ENCODE measurements at places on chromosomes 7 and 10.
A peak's percentile ranks its signal among the peaks of the same experiment; 100 is the strongest.

GRCh38 chr7:149175150-149175549 lies 20.2 kb upstream of the ZNF282 start:
- no peak for DNase-seq

DNA sequence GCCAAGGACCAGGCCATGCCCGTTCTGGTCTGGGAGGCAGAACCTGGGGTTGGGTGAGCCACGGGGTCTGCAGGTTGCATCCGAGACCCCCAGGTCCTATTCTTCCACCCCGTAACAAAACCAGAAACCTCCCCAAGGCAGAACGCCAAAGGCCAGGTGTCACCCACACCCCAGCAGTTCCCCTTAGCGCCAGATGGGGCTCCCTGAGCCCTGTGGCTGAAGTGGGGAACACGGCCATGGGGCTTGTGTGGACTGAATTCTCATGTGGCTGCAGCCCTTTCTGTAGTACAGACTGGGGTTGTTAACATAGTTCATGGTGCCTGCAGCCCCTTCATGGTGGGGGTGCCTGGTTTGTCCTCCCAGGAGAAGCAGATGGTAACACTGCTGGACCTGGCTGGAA lies 10.2 kb downstream of the BRI3 start:
- DNase-seq, result no peak

- DNase-seq, result no peak
Measured at GRCh38 chr10:112915590-112916572, 34.2 kb upstream of the TCF7L2 start.

GRCh38 chr10:8279598-8279997 lies 225.1 kb downstream of the GATA3 start:
- DNase-seq, result no peak

DNA sequence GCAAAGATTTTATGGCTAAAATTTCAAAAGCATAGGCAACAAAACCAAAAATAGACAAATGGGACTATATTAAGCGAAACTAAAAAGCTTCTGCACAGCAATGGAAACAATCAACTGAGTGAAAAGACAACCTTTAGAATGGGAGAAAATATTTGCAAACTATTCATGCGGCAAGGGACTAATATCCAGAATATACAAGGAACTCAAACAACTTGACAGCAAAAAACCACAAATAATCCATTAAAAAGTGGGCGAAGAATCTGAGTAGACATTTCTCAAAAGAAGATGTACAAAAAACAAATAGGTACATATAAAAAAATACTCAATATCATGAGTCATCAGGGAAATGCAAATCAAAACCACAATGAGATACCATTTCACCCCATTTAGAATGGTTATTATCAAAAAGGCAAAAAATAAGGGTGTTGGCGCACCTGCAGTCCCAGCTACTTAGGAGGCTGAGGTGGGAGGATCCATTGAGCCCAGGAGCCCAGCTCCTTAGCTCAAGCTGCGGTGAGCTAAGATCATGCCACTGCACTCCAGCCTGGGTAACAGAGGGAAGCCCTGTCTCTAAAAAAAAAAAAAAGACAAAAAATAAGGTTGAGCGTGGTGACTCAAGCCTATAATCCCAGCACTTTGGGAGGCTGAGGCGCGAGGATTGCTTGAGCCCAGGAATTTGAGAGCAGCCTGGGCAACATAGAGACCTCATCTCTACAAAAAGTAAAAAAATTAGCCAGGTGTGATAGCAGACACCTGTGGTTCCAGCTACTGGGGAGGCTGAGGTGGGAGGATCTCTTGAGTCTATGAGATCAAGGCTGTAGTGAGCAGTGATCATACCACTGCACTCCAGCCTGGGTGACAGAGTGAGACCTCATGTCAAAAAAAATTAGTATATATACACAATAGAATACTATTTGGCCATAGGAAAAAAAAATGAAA lies 4.2 kb upstream of the CCM2 start:
- DNase-seq, result peak; percentile 52

GRCh38 chr7:139494835-139495579 lies 11.5 kb upstream of the KLRG2 start:
- DNase-seq, result no peak

DNA sequence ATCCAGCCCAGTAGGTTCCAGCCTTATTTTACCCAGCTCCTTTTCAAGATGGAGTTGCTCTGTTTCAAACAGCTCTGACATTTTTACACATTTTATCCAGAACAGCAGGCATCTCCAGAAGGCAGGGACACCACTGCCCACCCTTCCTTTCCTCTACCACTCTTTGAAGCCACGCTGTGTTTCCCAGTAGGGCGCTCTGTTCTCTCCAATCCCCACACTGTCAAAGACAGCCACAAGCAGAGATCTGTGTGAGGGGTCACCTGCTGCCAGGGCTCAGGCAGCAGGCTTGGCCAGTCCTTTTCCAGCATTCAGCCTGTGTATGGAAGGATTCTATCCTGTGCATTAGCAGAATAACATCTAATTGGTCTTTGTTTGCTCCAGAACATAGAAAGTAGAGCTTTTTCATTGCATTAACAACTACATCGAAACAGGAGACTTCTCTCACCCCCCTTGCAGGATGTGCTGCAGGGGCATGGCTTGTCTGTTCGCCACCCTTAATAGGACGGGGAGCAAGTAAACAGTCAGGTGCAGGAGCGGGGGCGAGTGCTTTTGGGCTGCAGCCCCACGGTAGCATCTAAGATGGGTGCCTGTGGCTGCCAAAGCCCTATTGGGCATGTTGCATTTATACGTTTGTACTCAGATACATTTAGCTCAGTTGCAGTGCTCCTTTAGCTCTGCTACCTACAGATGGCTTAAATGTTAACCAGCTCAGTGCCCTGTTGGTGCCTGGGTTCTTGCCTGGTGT lies 326.1 kb downstream of the GALNT17 start:
- DNase-seq, result no peak

- no peak for DNase-seq
Measured at GRCh38 chr7:139571190-139571589, 47.7 kb downstream of the CLEC2L start.

- no peak for DNase-seq
Measured at GRCh38 chr10:14555807-14556206, 218.9 kb downstream of the FAM107B start.

- DNase-seq, result peak; percentile 22
Measured at GRCh38 chr10:11823122-11823988, at the start of gene PROSER2. Gene PROSER2 (plus strand): TSS chr10:11823356. CDS start chr10:11852078, 28,722 bp downstream.

- DNase-seq, result no peak
Measured at GRCh38 chr7:94769724-94770123, 113.8 kb upstream of the SGCE start.

DNA sequence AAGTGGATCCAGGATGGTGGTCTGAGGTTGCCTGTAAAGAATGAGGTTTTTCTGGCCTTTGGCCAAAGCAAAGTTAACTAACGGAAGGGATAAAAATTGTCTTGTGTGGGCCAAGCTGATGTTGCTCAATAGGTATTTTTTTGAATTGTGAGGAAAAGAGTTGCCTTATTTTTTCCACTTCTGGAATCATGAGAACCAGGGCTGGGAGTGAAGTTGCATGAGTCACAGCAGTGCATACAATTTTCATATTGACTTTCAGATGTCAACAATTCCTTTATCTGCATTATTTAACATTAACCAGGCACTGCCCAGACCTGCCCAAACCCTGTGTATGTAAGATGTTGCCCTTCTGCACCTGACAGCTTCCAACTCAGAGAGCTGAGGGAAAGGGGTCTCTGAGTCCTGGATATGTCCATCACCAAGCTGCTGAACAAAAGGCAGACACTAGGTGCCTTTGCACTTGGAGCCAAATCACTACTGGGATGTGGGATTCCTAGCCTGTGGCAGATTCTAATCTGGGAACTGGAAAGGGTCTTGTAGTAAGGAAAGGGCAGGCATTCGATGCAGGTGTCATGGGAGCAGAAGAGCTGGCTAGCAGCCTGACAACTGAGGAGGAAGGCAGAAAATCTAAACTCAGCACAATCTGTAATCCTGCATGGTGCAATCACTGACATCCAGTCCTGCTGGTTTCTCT lies 52.3 kb upstream of the SLC35B4 start:
- no peak for DNase-seq

GRCh38 chr10:22911889-22912762 lies 15.7 kb upstream of the ARMC3 start:
- no peak for DNase-seq

DNA sequence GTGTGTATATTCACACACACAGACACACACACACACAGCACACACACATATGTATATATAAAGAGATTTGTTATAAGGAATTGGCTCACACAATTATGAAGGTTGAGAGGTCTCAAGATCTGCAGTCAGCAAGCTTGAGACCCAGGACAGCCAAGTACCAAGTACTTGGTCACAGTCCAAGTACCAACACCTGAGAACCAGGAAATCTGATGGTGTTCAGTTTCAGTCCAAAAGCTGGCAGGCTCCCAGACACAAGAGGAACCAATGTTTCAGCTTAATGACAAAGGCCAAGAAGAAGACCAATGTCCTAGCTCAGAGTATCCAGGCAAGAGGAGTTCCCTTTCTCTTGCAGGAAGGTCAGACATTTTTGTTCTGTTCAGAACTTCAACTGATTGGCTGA lies 780.2 kb downstream of the MAGI2 start:
- no peak for DNase-seq

DNA sequence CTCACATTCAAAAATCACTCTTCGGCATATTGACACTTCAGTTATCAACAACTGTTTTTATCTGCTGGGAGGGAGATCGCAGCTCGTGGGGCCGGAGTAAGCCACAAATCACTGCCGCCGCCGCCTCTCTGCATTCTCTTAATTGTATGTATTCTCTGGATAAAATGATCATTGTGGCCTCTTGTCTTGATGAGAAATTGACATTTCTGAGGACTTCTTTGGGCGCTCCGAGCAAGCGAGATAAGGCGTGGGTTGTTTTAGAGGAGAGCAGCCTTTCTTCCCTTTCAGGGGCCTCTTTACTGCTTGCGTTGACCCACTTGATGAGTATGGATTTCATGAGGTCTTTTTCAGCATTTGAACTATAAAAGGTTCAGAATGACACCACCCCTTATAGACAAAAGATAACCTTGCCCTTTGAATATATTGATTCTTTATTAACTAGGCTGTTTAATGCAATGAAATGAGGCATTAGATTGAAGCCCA lies 130.6 kb downstream of the EBF3 start:
- DNase-seq, result no peak

GRCh38 chr10:85575441-85575840 lies 791.2 kb downstream of the GRID1 start:
- DNase-seq, result no peak

DNA sequence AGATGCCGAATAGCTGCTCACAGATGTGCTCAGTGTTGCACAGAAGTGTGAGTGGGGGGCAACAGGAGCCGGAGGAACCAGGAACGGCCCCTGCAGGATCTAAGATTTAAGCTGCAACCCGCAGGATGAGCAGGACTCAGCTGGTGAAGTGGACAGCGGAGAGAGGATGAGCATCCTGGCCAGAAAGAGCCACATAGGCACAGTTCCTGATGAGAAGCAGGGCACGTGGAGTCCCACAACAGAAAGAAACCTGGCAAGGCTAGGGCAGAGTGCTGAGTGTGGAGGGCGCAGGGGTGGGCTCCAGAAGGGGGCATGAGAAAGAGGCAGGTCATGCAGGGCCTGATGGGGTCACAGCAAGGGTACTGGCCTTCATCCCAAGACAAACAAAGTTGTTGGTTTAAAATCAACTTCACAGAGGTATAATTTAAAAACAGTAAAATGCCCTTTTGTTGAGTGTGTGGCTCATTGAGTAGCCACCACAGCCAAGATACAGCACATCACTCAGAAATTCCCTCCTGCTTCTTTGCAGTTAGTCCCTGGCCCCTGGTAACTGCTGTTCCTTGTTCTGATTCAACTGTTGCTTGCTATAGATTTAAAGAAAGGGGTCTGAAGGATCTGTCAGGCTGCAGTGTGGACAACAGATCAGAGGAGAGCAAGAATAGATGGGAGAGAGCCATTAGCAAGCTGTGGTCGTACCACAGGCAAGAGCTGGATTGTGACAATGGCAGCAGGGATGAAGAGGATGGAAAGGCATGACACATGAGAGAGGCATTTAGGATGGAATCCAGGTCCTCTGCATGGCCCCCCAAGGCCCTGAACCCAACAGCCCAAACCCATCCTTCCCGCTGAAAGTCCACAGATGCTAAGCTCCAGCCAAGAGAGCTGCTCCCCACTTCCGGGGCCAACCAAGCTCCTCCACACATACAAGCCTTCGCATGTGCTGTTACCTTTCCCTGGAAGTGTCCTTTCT lies 53.1 kb upstream of the OSBPL3 start:
- DNase-seq, result no peak

DNA sequence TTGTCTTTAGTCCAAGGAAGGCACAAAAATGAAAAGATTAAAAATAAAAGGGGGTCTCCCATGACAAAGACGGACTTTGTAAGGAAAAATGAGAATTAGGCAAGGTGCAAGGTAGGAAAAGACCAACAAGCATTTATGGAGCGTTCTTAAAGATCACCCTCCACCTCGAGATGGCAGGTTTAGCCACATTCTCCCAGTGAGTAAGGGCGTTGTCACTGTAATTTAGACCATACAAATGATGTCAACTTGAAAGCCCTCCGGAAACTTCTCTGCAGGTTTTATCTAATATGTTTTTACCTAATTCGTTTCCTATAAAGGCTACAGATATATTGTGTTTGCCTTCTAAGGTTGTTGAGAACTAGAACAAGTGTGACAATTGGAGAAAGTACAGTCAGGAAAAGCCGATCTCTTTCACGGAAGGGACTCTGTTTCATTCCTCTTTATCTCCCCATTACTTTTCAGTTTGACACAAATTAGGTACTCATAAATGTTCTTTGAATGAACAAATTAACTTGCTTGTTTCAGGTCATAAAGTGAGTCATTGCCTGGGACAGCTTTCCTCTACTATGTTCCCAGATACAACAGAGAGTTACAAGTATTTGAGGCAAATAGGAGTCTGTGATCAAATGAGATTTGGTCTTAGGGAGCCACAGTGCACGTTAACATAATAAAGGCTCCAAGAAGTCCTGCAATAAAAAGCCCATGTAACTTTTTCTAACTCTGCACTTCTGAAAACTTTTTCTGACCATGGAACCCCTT lies 102.6 kb upstream of the HABP2 start:
- no peak for DNase-seq

DNA sequence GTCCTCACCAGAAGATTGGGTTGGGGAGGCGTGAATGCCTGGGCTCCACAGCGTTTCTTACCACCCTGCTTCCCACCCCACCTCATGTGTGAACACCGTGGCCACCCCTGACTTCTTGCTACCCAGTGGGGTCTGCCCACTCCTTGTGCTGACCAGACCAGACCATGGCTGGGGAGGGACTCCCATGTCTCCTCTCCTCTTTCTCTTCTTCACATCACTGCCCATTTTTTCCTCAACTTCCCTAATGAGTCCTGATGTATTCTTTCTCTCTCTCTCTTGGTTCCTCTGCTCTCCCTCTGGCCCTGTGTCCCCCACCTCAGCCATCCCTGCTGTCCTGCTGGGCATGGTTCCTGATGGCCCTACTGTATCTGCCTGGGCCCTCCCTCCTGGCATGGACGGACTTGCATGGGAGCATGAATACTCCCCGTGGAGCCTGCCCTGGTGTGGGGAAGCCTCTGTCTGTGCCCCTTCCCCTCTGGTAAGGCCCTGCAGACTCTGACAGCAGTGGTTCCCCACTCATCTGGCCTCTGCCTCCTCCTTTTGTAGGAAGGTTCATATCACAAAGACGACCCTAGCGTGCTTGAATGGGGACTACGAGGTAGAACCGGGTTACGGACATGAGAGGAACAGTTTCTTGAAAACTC lies 85.5 kb downstream of the ADCY1 start:
- DNase-seq, result no peak

All from CD4-positive, alpha-beta memory T cell (primary cell).